ENCODE measurements at places on chromosomes 2 and 18.

DNA sequence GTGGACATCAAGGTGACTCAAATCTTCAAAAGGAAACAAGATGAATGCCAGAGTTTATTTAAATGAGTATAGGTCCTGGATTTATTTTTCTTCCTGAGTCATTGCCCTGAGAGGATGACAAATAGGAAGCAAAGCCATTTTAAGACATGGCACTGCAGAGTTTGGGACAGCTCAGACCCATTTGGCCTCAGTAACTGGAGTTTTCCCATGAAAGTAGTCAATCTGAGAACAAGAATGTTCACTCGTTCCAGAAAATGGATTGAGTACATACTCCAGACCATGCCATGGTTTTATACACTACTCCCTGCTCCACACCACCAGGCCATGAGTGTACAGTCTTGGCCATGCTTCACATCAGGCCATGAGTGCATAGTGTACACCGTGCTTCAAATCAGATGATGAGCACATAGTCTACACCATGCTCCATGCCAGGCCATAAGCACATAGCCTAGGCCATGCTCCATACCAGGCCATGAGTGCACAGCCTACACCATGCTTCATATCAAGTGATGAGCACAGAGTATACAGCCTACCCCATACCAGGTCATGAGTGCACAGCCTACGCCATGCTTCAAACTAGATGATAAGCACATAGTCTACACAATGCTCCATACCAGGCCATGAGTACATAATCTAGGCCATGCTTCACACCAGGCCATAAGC lies 202.4 kb downstream of the FBXO15 start:
- DNase-seq: no peak

- peak; percentile 11 for DNase-seq
Observed at GRCh38 chr2:1740716-1741589, 3.4 kb downstream of the PXDN start.

GRCh38 chr18:4847056-4847455 lies 350.0 kb downstream of the AKAIN1 start:
- DNase-seq: no peak

DNA sequence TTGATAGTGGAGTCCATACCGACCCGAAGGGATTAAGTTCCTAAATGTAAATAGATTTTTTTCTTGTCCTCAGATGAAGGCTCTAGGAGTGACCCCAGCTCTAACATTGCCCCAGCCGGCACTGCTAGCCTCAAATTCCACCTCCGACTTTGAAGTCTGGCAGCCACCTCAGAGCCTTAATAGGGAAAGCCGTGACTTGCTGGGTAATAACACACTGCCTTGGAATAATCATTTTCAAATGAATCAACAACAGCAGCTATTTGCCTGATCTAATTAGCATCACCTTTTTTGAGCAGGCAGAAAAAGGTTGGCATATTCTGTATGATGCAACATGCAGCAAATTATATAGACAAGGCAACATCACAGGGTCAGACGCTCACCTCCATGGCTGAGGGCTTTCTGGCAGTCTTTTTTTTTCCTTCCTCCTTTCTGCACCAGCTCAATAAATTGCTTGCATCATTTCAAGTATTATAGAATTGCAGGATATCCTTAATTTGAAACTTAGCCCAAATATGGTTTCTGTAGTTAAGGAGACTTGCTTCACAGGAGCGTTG lies 276.5 kb upstream of the ATP5MC3 start:
- DNase-seq: no peak

DNA sequence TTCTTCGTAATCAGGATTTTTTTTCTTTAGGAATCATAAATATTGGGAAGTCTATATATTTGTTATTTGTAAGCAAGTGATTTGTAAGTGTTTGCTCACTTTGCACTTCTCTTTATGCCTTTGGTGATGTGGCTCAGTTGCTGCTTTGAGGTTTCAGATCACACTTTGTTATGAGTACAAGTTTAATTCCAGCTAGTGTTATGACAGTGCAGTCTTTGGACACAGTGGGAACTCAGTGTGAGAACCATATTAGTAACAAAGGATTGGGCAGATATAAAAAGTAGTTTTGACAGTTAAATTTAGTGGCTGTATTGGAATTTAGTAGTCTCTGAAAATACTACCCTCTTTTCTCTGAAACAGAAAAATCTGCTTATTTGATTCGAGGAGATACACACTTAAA lies 67.7 kb downstream of the ABI2 start:
- no peak for DNase-seq

DNA sequence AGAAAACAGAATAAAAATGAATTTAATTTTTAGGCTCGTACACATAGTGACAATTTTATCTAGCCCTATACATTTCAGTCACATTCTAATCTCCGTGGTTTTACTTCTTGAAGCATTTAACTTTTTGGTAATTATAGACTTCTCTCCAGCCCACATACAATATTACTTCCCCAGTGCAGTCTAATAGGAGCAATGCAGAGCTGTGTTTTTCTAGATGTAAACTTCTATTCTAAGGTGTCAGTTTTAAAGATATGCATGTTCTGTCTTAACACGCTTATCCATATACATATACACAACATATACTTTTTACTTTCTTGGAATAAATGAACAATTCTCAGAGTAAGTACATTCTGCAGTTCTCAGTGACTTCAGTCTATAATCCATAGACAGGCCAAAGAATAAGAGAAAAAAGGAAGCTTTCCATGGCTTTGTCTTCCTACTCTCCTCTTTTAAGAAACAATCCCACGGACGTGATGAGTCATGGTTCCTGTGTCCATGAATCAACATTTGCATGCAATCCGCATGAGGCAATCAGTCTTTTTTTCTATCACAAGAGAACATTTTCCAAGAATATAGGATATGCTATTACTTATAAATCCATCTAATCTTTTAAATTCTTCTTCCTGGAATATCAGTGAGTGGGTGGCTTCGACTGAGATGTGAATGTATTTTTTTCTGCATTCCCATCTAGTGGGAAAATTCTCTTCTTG lies 42.8 kb downstream of the CCDC102B start:
- DNase-seq: no peak

DNA sequence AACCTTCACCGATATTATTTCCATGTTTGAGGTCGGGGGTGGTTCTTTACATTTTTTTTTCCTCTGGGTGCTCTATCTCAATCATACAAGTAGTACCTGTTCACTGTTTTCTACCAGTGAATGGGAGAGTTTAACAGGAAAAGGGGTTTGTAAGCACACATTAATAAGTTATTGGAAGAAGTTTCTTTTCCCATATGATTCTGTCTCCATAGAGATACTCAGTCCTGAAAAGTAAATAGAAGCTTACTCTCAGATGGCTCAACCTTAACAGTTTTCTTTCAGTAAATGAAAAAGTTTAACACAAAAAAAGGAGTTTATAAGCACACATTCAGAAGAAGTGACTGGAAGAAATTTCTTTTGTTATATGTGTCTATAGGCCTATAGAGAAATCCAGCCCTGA lies 995.6 kb upstream of the SLC39A10 start:
- DNase-seq: no peak

DNA sequence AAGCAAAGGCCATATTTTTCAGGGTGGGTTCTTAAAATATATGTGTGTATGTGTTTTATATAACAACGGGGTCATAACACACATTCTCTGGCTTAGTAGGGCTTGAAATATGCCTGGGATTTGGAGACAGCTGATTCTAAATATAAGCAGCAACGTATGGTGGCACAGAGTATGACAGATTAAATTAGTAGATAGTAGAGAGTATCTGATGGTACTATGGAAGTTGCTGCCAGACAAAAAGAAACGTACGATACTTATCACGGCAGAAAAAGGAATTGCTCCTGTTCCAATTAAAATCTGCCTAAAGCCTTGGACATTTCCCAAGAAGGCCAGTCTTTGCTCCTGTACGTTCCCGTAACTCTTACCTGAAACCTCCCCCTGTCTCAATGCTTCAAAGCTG lies 607.9 kb upstream of the ID2 start:
- no peak for DNase-seq
